ENCODE measurements at places on chromosomes 4 and X. TPM values are rescaled to one million over a fixed set of nuclear protein-coding genes. Genes with fewer than 3 reads are reported as not detected.

Gene COX7B2
- not detected for total RNA-seq

Gene BEX5
- total RNA-seq = not detected

Gene PGAM4
- not detected for total RNA-seq

Gene GSX2
- not detected for total RNA-seq

Gene SH3D19
- total RNA-seq = 21.3 TPM

Gene FHIP1A
- total RNA-seq = not detected

Gene NRK
- total RNA-seq = under 0.01 TPM

Gene DSPP
- not detected for total RNA-seq

Gene TIMM8A
- 10.5 TPM for total RNA-seq

Gene HTRA3
- total RNA-seq = 0.34 TPM

Gene FRMD7
- total RNA-seq = not detected

Gene MTMR1
- total RNA-seq = 12.7 TPM

Gene CITED1
- 30.9 TPM for total RNA-seq

Gene VCX3B
- not detected for total RNA-seq

Gene CLDN2
- total RNA-seq = not detected

Gene MED12
- 29.6 TPM for total RNA-seq

Gene ARHGAP36
- total RNA-seq = not detected

Gene MID2
- total RNA-seq = 4.5 TPM

Gene MAGEA11
- total RNA-seq = not detected

Gene FAM184B
- total RNA-seq = 0.67 TPM

Gene UVSSA
- 13.9 TPM for total RNA-seq

Gene MAGEC3
- not detected for total RNA-seq

Gene UCHL1
- 278 TPM for total RNA-seq

Gene DUSP9
- 3.3 TPM for total RNA-seq

Gene SUV39H1
- total RNA-seq = 13.3 TPM

Gene DDX53
- total RNA-seq = not detected

Gene CHIC1
- total RNA-seq = 7.0 TPM

Gene SGCB
- 18.3 TPM for total RNA-seq

Gene ADGRG4
- not detected for total RNA-seq

Gene JAKMIP1
- not detected for total RNA-seq

Gene RASL11B
- 0.15 TPM for total RNA-seq

Gene CCDC149
- 6.9 TPM for total RNA-seq

Gene FAM241A
- 0.31 TPM for total RNA-seq

Gene CXorf65
- total RNA-seq = not detected

Gene S100P
- not detected for total RNA-seq

Gene SMR3A
- total RNA-seq = not detected

Gene STEEP1
- total RNA-seq = 32.2 TPM

Gene MAP7D2
- 0.36 TPM for total RNA-seq

Gene CABS1
- not detected for total RNA-seq

Gene RENBP
- 75.0 TPM for total RNA-seq

Gene DCAF12L1
- total RNA-seq = 1.0 TPM

Gene GPC3
- total RNA-seq = under 0.01 TPM

Gene SUPT20HL2
- total RNA-seq = not detected

Gene ZNF141
- 12.7 TPM for total RNA-seq

Gene ATP8A1
- total RNA-seq = 0.33 TPM
